D721Med (cell line): ENCODE measurements at places on chromosomes 2 and 18.

- DNase-seq: peak; percentile 88
Observed at GRCh38 chr2:27086724-27087593, at the start of gene KHK. KHK (plus strand) TSS chr2:27086772; CDS start chr2:27087260, 488 bp downstream.

GRCh38 chr2:75790814-75791467, 80.2 kb upstream of the GCFC2 start:
- DNase-seq: no peak

DNA sequence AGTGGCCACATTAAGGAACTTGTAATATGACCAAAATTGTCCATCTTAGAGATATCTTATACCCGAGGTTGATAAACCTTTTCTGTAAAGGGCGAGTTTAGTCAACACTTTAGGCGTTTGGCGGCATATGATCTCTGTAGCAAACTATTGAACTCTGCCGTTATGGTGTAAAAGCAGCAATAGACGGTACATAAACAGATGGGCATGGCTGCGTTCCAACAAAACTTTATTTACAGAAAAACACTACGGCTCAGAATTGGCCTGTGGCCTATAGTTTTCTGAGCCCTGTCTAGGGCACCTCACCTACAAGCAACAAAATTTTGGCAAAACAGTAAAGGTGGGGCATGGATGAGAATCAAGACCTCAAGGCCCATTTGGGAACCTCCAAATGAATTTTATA, 121.9 kb upstream of the HAAO start:
- DNase-seq: no peak

GRCh38 chr18:10057894-10058791, 144.3 kb downstream of the VAPA start:
- no peak for DNase-seq

- DNase-seq: no peak
Observed at GRCh38 chr18:69817335-69817940, 130.2 kb downstream of the CD226 start.

DNA sequence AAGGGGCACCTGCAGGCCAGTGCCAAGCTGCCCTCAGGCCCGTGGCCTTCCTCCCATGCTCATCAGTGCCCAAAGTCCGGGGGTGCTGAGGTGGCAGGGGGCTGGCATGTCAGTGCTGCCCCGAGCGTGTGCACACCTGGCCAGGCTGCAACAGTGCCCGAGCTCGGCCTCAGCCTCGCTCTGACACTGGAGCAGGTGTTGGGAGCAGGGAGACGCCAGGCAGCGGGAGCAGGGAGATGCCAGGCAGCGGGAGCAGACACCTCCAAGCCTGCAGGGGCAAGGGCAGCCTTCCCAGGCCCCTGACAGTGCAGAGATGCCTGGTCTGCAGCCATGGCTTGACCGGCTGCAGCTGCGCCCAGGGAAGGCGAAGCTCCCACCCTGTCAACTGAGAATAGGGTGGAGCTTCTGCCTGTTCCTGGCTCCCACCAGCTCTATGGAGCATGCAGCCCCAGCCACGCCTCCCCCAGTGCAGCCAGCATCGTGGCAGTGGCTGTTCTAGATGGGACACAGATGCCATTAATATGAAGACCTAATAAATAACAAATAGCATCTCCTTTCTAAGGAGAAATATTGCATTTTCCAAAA, 82.4 kb downstream of the DTNB start:
- no peak for DNase-seq

GRCh38 chr2:174681099-174682006, 82.9 kb downstream of the CHRNA1 start:
- DNase-seq: peak; percentile 34

DNA sequence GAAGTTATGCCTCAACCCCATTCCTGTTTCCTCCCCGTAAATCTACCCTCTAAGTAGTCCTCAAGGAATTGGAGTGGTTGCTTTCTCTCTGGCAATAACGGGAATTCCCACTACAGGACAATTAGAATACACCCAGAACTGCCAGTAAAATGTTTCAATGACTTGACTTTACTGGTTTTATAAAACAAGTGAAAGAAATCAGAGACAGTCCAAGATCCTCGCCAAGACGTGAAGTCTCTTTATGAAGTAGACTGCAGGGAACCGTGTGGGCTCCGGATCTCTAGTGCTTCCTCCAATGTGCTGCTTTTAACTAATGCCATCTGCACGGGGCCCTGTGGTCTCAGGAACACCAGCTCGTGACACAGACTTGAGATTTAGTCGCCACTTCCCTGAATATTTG, 101.4 kb downstream of the CPO start:
- no peak for DNase-seq

DNA sequence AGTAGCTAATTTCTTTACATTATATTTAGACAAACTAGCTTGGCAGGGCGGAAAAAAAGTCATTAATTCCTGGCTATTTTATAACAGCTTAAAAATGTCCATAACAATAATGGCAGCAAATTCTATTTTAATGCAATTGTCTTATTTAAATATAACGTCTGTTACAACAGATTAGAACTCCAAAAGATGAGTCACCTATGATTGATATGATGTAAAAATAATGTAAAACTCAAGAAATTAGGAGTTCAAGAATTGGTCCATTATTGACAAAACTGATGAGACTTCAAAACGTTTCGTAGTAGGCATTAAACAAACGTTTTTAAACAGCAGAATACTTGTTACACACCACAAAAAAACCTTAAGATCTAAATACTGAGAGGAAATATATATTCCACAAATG, 2.7 kb downstream of the XPO1 start:
- no peak for DNase-seq
